Fibroblast of skin of right biceps (primary cell): ENCODE measurements at places on chromosomes 12 and 14.

DNA sequence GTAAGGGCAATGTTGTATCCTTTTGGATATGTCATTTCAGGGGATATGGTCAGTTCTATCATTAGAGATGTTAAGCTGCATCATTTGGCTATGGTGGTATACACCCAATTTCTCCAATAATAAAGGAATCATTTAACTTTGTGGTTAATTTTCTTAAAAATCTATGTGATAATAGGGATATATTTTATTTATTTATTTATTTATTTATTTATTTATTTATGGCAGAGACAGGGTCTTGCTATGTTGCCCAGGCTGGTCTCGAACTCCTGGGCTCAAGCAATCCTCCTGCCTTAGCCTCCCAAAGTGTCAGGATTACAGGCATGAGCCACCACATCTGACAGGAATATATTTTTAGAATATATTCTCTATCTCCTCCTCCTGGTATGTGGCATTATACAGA is 85.7 kb downstream of the EML5 start:
- no peak for DNase-seq

GRCh38 chr12:123573870-123574269 is 10.5 kb upstream of the TMED2 start:
- no peak for DNase-seq

DNA sequence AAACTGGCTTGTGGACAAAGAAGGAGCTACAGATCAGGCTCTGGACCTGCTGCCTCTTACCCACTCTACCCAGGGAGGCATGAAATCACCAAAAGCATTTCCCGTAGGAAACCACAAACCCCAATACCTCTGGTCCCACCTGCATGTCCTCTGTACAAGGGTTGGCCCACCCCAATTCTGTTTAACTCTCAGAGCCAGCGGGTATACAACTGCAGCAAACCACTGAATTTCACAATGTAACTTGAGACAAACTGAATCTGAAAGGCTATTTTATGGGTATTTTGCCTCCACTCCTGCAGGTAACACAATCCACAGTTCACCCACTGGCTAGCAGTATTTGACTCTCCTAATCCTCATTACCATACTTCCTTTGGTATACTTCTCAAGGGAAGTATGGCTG is 16.5 kb downstream of the SIX1 start:
- DNase-seq: no peak

DNA sequence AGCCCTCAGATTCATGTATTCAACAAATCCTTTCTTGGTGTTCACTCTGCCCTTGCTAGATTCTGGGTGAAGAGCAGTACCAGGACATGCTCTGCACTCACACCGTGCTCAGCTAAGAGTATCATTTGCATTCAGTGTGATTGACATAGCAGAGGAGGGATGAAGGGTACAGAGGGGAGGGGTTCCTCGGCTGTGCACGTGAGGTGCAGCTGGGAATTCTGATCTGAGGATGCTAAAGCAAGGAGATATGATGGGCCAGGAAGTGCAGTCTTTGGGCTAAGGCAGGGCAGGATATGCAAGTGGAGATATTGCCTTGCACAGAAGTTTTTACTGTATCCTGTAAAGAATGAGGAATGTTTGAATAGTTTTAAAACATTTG is 108.6 kb downstream of the FGD4 start:
- no peak for DNase-seq

GRCh38 chr14:104385531-104386101 is 193.9 kb upstream of the C14orf180 start:
- DNase-seq: no peak

DNA sequence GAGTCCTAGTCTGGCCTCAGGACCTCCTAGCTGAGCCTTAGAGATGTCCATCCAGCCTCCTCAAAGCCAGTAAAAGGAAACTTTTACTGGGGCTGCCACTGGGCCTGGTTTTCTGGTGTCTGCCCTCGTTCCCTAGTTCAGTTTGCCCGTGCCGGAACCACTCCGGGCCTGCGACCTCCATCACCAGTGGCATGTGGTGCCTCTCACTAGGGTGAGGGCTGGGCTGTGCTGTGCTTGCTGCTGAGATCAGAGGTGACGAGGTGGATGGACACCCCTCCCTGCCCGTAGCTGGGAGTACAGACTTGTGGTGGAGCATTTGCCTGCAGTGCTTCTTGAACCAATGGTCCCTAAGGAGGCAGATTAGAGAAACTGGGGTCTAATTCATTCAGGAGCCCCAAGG is 75.7 kb downstream of the B4GALNT3 start:
- DNase-seq: no peak

DNA sequence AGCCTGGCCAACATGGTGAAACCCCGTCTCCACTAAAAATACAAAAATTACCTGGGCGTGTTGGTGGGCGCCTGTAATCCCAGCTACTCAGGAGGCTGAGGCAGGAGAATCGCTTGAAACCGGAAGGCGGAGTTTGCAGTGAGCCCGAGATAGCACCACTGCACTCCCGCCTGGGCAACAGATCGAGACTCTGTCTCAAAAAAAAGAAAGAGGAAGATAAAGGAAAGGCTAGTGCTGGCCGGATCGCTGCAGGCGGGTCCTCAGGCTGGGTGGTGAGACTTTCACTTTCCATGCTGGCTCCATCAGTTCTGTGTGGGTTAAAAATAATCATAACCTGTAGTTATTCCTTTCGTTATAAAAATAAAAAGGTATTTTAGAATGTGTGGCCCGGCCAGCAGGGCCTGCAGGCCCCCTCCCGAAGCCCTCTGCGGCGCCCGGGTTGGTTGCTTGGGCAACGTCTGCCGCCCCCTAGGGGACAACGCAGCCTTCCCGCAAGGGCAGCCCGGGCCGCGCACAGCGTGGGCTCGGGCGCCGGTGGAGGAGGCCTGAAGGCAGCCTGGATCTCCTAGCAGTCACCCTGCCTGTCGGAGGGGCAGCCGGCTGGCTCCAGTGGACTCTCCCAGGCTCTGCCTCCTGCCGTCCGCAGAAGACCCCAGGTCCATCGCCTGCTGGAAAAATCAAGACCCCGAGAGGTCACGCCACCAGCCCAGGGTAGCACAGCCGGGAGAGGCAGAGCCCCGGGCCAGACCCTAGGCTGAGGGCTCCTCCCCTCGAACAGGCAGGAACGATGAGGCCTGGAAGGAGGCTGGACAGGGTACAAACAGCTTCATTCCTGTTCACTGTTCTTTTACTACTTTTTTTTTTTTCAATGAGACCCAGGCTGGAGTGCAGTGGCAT is 5.0 kb upstream of the SLC25A47 start:
- DNase-seq: peak; percentile 61

DNA sequence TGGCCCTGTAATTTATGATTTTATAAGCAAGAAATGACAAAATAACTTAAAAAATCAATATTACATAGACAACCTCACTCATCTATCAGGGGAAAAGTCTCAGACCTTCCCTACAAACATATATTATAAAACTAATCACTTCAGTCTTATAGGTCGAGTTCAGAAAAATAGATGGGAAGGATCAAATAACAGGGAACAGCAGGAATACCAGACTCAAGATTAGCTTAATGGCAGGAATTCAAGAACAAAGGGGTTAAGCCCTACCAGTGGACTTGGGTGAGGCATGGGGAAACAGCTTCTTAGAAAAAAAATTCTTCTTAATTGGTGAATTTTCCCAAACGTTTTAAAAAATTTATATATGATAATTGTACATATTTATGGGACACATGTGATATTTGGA is 51.6 kb upstream of the CRY1 start:
- peak; percentile 2 for DNase-seq

DNA sequence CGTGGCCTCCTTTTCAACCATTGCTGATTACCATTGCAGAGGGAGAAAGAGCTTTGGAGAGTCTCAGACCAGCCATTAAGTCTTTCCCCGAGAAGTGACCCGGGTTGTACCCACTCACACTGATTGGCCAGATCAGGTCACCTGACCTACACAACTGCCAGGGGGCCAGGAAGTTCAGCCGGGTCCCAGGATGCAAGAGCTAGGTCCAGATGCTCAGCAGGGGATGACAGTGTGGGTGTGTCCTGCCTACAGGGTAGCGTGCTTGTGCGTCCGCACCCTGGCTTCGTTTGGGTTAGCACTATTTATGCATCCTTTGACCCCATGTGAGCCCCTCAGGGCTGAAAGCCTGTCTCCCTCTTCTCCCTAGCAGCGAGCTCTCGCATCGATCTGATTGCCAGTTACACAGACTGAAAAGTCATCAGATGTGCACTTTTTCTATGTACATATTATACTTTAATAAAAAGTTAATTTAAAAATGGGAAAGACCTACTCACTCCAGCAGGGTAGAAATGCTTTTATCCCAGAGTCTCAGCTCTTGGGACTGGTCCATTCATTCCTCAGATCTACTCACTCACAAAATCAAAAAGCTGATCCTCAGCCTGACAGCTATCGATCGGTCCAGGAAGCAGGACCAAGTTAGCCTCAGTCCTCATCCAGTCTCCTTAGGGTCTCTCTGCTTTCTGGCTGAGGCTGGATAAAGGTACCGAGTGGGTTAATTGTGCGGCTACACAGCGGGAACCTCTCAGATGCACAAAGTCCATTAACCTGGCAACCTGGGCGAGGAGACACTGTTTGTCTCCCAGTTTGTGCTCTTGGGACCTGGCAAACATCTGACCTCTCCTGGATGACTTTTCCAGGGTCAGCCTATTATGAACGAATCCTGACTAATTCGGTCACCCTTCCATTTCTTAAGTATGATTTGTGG is 68.0 kb downstream of the SERPINA3 start:
- no peak for DNase-seq

DNA sequence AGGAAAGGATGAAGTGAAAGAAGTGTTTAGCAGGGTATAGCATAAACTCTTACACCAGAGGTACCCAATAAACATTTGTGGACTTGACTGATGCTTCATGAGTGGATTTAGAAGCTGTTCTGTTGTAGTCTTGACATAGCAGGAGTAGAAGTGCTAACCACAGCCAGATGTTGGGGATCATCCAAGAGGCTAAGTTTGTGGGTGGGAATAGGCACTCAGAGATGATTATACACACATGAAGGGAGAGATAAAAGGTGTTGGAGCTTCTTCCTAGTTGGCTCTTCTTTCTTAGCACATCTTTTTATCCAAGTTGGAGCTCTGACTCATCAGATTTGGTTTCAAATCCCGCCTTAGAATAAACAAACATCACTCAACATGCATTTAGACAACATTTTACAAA is 166.7 kb upstream of the E2F7 start:
- peak; percentile 67 for DNase-seq

DNA sequence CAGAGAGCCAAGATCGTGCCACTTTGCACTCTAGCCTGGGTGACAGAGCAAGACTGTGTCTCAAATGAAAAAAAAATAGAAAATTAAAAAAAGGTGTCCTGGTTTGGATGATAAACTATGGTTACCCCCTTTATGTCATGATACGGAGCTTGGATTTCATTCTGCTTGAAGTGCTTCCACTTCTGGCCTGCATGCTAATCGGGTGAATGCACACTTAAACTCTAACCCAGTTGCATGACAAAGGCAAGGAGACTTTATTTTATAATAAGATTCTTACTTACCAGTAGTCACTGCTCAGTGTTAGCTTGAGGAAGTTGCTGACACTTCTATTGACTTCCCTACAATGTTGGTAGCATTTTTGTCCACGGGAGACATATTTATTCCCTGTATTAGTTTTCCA is 24.3 kb downstream of the CFAP54 start:
- DNase-seq: no peak

GRCh38 chr14:68255693-68256178 is 436.2 kb downstream of the RAD51B start:
- peak; percentile 80 for DNase-seq

DNA sequence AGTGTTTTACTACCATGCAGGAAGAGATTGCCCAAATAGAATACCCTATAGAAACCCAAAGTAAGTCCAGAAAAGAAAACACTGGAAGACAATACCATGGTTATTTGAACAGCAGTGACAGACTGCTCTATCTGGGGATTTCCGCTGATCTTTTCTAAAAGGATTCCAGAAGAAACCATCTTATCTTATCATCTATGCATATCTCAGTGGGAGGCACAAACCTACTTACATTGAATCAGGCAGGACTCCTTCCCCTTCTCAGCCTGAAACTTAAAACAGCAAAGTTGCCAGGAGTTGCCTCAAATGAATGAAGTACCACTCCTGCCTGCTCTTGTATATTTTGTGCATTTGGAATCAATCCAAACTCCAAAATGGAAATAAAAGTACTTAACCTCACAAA is 56.7 kb upstream of the NR2C1 start:
- no peak for DNase-seq

GRCh38 chr12:121827351-121828099 is 23.7 kb downstream of the SETD1B start:
- no peak for DNase-seq

GRCh38 chr14:92726135-92726932 is 22.1 kb downstream of the LGMN start:
- DNase-seq: peak; percentile 50

- DNase-seq: no peak
These were observed 17.8 kb upstream of the EIF2B2 start for GRCh38 chr14:74985028-74985310.

- peak; percentile 71 for DNase-seq
These were observed at the start of gene VSIG10 for GRCh38 chr12:118103601-118104382. Gene VSIG10 (minus strand): TSS chr12:118104011. CDS start chr12:118103671, 340 bp downstream.

DNA sequence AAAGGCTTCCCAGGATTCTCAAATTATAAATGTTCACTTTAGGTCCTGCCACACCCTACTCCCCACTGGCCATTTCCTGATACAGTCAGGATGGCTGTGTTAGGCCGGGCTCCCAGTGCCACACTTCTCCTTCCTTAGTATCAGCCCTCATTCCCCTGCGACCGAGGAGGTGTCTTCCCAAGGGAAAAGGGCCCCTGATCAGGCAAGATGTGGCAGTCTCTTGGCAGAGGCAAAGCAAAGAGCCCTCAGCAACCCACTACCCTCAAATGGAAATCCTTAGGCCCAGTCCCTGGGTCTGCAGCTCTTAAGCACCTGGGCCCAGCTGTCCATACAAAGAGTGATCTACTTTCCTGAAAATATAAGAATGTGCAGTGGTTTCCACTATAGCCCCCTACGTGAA is 96.5 kb upstream of the VASH1 start:
- DNase-seq: no peak

- peak; percentile 72 for DNase-seq
These were observed 21.2 kb upstream of the RNASE4 start for GRCh38 chr14:20662968-20663732.

DNA sequence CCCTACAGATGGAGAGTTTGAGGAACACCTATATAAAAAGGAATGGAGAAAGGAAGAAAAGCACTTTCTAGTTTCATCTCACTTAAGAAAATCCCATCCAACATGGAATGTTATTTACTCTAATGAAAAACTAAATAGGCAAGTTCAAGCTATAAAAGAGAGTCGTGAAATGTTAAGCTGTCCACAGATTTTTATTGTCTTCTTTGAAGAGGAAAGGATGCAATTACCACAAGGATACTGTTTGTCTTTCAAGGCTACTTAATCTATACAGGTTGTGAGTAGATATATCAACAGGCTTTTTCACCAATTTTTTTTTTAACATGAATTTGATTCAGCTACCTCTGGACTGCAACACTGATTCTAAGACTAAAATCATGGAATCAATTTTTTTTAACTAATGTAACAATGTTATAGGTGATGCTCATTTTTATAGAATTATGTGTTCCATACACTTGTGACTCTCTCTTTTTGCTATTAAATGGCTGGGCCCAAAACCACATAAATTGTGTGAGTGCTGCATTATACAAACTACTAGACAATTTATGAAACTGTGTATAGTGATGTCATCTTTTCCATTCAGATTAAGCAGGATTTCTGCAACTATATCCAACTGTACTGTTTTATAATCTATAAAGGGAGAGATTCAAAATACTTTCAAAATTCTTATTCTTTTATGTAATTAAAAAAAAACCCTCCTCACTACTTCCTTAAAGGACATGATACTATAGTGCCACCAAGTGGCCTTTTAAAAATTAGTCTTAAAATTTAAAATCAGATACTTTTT is 26.8 kb upstream of the BMAL2 start:
- DNase-seq: peak; percentile 50
